Kasumi-1 (cell line): ENCODE measurements at places on chromosomes 16 and 17.
A peak's percentile ranks its signal among the peaks of the same experiment; 100 is the strongest.

GRCh38 chr16:73210686-73211085, 162.8 kb upstream of the ZFHX3 start:
- no peak for DNase-seq

DNA sequence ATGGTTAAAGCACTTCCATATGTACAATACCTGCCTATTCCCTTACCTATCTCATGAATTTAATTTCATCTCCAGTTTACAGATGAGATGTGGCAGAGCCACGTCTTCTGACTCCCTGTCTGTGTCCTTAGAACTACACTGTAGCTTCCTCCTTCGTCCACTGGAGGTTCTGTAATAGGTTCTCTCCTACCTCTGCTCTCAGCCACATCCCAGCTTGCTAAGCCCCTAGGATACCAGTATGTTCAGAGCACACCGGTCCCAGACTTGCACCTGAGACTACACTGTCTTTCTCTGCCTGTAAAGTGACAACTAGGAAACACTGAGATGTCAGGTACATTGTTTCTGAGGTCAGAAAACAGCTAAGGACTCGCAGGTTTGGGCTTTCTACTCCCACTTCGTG, 3.8 kb upstream of the RASL10B start:
- no peak for DNase-seq

- DNase-seq: peak; percentile 52
These were observed 1.6 kb downstream of the CTCF start for GRCh38 chr16:67563708-67564468.

- DNase-seq: no peak
These were observed 157.2 kb upstream of the FOXF1 start for GRCh38 chr16:86353148-86353547.

- DNase-seq: no peak
These were observed 6.4 kb upstream of the MTSS2 start for GRCh38 chr16:70692130-70692872.
